NCI-H1436 treated with DMSO at 0.1 percent for 48 hours (cell line): ENCODE measurements at places on chromosomes 2 and 18.

GRCh38 chr2:11596801-11597200, 63.0 kb downstream of the GREB1 start:
- DNase-seq, result no peak

GRCh38 chr2:85188852-85189251, 55.7 kb downstream of the TCF7L1 start:
- no peak for DNase-seq

GRCh38 chr2:226649871-226650660, 149.6 kb downstream of the IRS1 start:
- DNase-seq, result peak; percentile 72

- DNase-seq, result no peak
Measured at GRCh38 chr2:192153561-192153960, 41.2 kb downstream of the TMEFF2 start.

DNA sequence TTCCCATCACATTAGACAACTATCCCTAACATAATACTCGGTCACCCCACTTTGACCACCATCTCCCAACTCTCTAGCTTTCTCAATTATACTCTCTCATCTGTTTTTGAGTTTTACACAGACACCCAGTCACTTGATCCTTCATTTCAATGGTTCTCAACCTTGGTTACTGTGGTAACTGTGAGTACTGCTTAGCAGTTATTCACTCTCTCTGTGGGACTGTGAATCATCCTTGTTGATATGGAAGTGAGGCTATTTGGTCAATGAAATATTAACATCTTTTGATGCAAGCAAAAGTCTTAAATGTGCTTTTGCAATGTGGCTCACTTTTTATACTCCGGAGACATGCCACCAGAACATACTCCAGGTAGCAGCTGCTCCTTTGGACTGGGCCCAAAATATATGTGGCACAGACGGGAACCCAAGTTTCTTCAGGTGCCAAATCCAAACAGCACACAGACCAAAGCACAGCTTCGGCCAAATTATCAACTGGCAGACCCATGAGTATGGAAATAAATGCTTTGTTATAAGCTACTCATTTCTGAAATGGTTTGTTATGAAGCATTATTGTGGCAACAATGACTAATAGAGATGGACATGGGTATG, 75.0 kb upstream of the SLC25A52 start:
- DNase-seq, result no peak

GRCh38 chr2:162462911-162463310, 119.0 kb downstream of the GCA start:
- DNase-seq, result no peak

- DNase-seq, result no peak
Measured at GRCh38 chr2:24973812-24974211, 2.1 kb upstream of the DNAJC27 start.

DNA sequence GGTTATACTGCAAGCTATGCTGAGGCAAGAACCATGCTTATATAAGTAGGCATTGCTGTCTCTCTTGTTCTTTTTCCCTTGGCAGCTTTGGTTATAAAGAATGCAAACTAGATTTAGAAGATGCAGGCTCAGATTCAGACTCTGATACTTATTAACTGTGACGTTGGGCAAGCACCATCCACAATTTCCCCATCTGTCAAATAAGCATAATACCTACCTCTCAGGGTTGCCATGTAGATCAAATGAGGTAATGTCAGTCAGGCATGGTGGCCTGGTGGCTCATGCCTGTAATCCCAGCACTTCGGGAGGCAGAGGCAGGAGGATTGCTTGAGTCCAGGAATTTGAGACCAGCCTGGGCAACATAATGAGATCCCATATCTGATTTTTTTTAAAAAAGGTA, 21.7 kb downstream of the ITGAV start:
- DNase-seq, result no peak

GRCh38 chr2:159755788-159756187, 42.2 kb downstream of the CD302 start:
- no peak for DNase-seq

GRCh38 chr2:23350041-23350791, 34.8 kb upstream of the KLHL29 start:
- DNase-seq, result no peak

DNA sequence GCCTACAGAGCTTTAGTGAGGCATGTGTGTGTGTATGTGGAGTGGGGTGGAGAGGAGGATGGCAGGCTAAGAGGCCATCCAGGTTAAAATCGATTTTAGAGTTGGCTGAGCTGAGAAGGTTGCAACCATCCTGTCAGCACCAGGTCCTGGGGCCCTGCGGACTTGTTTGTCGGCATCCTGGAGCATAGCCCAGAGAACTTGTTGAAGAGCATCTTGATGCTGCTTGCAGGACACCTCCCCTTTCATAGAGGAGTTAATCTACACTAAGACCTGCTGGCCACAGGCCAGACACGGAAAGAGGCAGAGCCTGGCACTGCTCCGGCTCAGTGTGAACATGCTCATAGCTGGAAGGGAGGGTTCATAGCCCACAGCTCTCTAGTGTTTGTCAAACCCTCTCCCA, 72.1 kb upstream of the RGPD5 start:
- DNase-seq, result no peak

DNA sequence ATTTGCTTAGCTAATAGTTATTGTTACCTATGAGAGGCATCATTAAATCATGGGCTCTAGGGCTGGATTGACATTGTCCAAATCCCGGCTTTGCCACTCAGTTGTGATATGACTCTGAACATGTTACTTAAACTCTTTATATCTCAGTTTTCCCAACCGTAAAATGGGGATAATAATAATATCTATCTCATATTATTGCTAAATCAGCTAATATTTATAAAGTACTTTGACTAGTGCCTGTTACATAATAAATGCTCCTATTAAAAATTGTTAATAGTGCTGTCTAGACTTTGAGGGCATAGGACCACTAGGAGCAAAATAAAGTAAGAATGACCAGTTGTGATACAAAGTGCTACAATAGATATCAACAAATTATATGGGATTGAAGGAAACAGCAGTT, 376.3 kb upstream of the FIGN start:
- DNase-seq, result no peak

- DNase-seq, result no peak
Measured at GRCh38 chr2:190283783-190284182, 35.8 kb downstream of the HIBCH start.

DNA sequence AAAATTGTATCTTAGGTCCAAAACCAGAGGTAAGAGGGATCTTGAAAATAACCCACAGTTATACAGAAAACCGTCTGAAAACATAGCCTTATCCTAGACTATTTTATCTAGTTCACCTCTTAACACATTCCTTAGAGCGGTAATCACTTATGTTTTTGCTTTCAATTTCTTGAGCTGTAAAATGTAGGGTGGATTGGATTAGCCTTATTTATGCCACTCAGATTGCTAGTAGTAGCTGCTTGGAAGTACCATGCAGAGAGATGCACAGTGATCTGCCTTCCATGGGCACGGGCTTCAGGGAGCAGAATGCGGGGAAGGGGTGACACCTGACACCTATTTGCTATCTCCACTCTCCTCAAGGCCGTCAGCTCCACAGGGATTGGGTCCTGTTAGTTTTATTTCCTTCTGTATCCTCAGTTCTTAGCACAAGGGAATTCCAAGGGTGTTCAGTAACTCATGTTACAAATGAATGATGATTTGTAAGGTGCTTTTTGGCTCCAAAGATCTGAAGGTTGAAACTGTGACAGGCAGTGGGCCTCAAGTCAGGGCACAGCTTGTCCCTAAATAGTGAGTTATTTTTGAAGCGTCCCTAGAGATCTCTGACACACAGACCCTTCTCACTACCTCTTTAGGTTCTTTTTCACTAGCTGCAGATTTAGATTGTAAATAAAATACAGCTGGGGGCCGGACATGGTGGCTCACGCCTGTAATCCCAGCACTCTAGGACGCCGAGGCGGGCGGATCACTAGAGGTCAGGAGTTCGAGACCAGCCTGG, 64.0 kb upstream of the PMAIP1 start:
- no peak for DNase-seq

GRCh38 chr2:100554798-100555407, 7.9 kb upstream of the PDCL3 start:
- no peak for DNase-seq

DNA sequence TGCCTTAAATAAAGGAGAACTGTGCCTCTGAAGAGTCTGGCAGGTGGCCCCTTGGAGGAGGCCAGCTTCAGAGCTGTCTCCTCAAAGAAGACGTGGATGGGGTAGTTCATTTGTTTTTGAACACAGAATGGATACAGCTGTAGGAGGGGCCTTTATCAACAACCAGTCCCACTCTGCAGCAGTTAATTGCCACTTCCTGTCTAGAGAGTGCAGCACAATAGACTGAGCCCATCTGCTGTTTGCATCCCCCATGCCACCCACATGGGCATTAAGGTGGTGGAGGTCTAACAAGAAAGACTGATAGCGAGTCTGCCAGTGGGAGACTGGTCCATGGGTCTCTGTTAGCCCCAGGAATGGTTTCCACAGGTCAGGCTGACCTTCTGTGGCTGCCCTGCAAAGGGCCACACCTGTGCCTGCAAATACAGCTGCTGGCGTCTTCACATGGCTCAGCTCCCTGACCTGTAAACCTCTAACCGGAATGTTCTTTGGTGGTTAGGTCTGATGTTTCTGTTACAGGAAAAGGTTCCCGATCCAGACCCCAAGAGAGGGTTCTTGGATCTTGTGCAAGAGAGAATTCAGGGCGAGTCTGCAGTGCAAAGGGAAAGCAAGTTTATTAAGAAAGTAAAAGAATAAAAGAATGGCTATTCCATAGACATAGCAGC, 153.3 kb upstream of the ITGA6 start:
- no peak for DNase-seq

DNA sequence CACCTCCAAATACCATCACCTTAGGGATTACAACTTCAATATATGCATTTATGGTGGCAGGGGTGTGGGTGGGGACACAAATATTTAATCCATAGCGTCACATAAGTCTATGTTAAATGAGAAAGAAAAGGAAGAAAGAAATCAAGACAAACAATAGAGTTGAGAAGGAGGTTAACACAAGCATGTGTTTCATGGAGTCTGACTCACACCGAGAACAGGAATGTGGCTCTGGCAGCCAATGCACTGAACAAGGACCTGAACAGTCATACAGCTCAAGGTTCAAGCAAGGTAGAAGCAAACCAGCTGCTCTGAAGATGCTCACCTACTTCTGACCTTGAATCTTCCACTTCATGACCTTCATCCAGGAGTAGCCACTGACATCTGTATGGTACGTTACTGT, 36.2 kb upstream of the LPIN1 start:
- no peak for DNase-seq
